ENCODE measurements at places on chromosomes 1 and 21. TPM values are rescaled to one million over a fixed set of nuclear protein-coding genes. Genes with fewer than 3 reads are reported as not detected.

GRCh38 chr21:45076245-45076711 lies 1.9 kb downstream of the ADARB1 start:
- DNase-seq, result no peak

CFHR2 gene
- total RNA-seq, result not detected

DNA sequence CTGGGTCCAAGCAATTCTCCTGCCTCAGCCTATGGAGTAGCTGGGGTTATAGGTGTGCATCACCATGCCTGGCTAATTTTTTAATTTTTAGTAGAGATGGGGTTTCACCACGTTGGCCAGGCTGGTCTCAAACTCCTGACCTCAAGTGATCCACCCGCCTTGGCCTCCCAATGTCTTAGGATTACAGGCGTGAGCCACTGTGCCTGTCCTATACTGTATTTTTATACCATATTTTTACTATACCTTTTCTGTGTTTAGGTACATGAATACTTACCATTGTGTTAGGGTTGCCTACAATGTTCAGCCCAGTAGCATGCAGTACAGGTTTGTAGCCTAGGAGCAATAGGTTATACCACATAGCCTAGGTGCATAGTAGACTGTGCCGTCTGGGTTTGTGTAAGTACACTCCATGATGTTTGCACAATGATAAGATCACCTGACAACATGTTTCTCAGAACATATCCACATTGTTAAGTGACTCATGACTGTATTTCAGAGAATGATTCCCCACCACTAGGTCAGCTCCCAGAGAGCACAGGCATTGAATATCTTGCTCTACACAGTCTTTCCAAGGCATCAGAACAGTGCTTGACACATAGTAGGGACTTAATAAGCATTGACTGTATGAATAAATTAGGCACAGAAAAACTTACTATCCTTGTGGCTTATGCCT lies 6.0 kb upstream of the CITED4 start:
- DNase-seq, result no peak

DNA sequence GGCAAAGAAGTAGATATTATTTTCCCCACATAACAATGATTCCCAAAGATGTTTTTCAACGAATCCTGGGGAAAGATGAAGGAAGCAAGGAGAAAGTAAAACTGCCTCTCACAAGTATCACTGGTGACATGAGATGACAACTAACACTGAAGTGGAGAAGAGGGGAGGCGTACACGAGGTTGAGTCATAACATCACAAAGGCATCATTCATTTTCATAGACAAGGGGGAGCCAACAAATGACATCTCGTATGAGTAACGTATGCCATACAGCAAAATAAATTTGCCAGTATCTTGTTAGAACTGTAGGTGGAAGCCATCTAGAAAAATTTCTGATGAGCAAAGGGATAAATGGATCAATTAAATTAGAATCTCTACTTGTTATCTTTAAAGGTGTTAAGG lies 56.6 kb downstream of the ATP1B1 start:
- DNase-seq, result no peak

C1QTNF12 gene
- total RNA-seq, result not detected

DNAI4 gene
- total RNA-seq, result 5.9 TPM

OR10Z1 gene
- not detected for total RNA-seq

PRMT6 gene
- total RNA-seq, result 12.6 TPM

DNA sequence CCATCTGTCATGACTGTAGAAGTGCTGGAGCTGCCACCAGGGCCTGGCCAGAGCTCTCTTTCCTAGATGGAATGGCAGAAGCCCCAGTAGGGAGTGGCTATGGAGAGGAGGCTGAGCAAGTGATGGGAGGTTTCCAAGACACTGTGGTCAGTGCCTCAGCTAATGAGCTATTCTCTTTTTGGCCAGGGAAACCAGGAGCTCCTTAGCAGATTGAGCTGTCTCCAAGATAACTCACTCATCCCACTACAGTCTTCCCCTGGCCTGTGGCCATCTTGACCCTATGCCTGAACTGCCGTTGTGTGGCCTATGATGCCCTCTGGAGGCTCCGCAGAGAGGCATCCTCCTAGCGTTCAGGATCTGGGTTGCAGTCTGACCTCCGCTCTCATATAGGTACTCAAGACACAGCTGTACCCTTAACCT lies 60.5 kb downstream of the ERI3 start:
- DNase-seq, result peak; percentile 97
